ENCODE measurements at places on chromosomes 1 and 21.

DNA sequence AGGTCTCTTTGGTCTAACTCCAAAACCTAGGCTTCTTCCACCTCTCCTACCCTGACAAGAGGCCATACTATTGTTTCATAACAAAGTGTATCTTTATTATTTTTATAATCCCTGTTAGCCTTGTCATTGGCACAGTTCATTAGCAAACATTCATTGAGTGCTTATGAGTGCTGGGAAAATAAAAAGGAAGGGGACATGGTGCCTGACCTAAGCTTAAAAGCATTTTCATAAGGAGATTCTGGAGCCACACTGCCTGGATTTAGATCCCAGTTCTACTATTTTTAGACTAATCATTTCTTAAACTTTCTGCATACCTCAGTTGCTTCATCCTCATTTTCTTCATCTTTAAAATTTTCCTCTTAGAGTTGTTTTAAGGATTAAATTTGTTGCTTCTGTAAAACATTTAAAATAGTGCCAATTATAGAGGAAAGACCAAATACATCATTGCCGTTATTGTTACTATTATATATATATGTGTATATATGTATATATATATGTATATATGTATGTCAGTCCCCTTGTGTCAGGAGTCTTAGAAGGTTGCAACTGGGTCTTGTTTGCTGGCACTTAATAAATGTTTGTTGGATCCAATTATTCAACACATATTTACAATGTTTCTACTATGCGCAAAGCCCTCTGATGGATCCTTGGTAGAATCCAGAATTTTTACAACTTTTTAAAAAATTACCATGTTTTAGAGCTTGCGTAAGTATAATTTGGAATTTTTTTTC is 250.9 kb upstream of the SGIP1 start:
- DNase-seq, result no peak

- no peak for DNase-seq
These were observed 2.9 kb downstream of the PTPRF start for GRCh38 chr1:43533584-43533983.

GRCh38 chr21:33976082-33977016 is 60.7 kb upstream of the ATP5PO start:
- no peak for DNase-seq

DNA sequence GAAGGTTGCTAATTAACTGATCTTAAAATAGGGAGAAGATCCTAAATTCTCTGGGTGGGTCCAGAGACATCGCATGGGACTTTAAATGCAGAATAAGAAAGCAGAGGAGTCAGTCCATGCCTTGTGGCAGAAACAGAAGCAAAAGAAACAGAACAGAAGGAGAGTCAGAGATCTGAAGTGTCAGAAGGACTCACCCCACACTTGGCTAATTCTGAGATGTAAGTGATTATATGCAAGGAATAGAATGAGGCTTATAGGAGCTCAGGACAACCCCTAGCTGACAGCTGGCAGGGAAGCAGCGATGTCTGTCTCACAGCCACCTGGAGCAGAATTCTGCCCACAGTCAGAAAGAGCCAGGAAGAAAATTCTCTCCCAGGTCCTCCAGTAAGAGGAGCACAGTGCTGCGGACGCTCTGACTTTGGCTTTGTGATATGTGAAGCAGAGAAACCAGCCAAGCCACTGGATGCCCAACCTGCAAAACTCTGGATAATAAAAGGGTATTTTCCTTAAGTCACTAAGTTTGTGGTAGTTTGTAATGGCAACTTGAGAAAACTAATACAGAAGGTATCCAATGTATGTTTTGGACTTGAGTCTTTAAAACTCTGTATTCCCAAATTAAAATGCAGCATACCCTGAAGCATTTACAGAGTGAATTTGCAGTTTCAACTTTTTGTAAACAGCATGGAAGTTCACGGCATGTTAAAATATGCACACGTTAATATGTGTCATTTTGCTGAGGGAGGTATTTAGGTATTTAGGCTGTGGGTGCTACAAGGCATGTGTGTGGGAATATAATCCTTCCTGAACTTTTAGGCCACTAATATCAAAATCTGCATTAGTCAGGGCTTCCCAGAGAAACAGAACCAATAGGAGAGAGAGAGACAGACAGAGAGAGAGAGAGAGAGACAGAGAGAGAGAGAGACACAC is 388.5 kb downstream of the PCP4 start:
- DNase-seq, result no peak

DNA sequence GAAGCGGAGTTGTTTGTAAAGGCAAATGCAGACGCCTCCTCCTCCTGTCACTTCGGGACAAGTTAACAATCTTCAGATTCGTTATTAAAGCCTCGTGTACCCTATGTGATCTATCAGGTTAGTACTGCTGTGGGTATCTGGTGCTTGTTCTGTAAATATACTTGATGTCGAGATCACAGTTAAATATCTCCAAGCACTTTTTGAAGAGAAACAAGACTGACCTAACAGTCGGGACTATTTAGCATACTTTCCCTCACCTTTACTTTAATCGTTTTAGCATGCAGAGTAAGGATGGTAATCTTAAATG is 710 bp downstream of the KLHL20 start:
- DNase-seq, result no peak

DNA sequence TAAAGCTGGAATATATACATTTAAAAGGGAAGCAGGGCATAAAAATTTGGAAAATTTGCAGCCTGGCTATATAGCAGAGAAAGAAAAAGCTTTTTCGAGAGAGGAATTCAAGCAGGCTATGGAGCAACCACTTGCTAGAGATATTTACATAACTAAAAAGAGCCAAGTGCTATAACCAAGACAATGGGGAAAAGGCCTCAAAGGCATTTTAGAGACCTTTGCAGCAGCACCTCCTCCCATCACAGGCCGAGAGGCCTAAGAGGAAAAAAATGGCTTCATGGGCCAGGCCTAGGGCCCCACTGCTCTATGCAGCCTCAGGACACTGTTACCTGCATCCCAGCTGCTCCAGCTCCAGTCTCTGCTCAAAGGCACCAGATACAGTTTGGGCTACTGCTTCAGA is 37.0 kb downstream of the CAPN9 start:
- DNase-seq, result no peak

- no peak for DNase-seq
These were observed 8.9 kb upstream of the CELSR2 start for GRCh38 chr1:109240158-109241152.

Data from smooth muscle cell of the brain vasculature (primary cell).